ENCODE measurements at places on chromosomes 5 and 9.

- DNase-seq = no peak
These were observed 500 bp upstream of the ZNF883 start for GRCh38 chr9:113012492-113012891.

DNA sequence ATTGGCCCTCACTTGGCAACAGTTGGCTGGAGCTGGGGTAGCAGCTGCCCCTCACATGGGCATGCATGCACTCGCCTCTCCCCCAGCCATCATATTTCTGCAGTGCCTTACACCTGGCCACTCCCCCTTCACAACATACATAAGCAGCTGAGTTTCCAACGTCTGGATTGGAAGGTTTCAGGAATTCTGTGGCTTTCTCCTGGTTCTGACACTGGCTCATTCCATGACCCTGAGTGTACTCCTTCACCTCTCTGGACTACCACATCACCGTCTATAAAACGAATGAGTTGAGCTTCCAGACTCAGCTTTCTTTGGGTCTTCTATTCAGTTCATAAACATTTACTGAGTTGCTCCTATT, 84.3 kb downstream of the GALNT10 start:
- no peak for DNase-seq

DNA sequence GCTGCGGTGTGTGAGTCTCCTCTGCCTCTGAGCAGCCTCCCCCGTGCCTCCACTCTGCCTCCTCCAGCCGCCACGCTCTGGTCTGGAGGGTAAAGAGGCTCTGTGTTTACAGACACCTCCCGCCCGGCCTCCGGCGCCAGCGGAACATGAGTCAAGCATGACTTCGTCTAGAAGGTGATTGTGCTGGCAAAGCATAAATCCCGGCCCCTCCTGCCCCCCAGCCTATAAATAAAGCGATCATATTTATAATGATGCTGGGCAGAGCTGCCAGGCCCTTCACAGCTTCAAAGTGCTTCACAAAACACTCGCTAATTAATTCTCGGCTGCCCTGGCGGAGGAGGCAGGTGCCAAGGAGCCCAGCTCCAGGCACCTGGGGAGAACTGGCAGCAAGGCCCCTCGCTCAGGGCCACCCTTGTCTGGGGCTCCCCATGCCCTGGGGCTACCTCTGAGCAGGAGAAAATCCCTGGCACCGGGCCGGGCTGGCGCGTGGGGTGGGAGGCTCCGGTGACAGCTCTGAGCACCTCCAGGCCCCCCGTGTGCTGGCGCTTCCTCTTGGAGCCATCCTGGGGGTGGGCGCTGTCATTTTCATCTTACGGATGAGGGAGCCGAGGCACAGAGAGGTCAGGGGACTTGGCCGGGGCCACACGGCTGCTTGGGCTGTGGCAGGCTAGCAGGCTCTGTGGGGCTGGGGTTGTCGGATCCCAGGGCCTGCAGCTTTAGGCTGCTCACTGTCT, 87.8 kb downstream of the RXRA start:
- DNase-seq = no peak

GRCh38 chr9:18888290-18888689, 144.7 kb downstream of the SAXO1 start:
- no peak for DNase-seq

- DNase-seq = no peak
These were observed 69.8 kb upstream of the UBTD2 start for GRCh38 chr5:172353271-172353812.

GRCh38 chr9:101398930-101399642, 435 bp downstream of the ZNF189 start:
- DNase-seq = no peak

- no peak for DNase-seq
These were observed 65.6 kb upstream of the RUFY1 start for GRCh38 chr5:179484761-179485160.
